ENCODE measurements at places on chromosomes 5 and 9.

- DNase-seq: no peak
These were observed 404.8 kb downstream of the MAT2B start for GRCh38 chr5:163910226-163910625.

DNA sequence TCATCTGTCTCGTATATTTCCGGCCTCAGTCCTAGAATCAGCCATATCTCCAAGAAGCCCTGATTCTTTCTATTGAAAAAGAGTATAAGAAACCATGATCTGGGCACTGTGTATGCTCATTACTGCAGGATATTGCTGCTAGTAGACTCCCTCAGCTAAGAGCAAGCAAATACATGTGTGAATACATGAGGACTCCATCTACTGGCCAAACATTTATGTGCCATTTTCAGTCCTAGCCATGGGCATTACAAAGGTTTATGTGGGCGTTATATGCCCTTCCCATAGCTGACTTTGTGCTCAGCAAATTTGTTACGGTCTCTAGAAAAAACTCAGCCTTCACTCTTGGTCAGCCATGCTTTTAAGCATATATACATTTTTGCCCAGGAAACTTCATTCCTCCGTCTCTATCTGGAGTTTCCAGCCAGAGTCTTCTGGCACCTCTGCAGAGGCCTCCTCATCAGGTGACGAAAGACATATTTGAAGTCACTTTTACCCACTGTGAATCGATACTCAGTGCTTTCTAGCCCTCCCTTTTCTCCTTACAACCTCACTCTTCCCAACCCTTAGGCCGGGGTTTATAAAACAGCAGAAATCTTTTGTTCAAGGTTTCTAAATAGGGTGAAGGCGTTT is 1495.6 kb upstream of the CDH6 start:
- DNase-seq: no peak

GRCh38 chr5:2093859-2094615 is 211.3 kb upstream of the IRX4 start:
- no peak for DNase-seq

DNA sequence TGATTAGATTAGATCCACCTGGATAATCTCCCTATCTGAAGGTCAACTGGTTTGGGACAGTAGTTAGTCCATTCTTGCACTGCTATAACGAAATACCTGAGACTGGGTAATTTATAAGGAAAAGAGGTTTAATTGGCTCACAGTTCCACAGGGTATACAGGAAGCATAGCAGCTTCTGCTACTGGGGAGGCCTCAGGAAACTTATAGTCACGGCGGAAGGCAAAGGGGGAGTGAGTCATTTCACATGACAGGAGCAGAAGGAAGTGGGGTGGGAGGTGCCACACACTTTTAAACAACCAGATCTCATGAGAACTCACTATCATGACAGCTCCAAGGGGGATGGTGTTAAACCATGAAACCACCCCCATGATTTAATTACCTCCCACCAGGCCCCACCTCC is 9.9 kb downstream of the C9orf40 start:
- DNase-seq: peak; percentile 8

DNA sequence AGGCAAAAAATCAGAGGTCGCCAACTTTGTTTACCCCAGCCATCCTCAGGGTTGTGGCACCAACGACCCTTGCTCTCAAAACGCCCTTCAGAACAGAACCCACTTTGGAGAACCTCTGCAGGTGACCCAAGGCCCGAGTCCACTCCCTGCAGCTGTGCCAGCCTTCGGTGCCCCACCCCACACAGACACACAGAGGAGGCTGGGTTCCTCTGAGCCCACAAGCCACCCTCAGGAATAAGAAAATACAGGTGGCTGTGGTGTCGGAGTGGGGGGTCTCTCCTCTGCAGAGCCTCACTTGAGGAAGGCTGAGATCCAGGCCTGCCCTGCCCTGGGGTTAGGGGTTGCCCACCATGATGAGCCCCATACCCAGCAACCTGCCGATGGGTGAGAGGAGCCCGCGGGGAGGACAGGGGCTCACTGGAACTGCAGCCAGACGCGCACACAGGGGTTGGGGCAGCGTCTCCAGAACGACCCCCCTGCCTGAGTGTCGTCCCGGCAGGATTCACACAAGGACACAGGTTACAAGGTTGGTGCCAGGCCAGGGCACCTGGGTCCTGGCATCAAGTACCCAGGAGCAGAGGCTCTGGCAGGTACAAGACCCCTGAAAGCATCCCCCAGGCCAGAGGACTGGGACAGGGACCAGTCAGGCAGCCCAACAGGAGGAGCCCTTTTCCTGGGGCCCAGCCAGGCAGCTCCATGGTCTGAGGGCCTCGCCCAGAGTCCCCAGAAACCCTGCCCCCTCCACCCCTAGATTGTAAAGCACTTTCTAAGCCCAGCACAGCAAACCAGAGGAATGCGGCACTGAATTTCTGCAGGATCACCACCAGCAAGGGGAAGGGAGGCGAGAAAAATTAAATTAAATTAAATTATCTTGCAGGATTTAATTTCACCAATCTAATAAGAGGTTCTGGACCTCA is 40.0 kb downstream of the NACC2 start:
- no peak for DNase-seq

Measured in stimulated activated CD8-positive, alpha-beta memory T cell treated with anti-CD3 and anti-CD28 coated beads, Interleukin-4, amount 100 ng/mL, for 4 hours (primary cell).